C1 segment of cervical spinal cord (tissue), 14 donors: ENCODE measurements at places on chromosomes 6 and 20.

DNA sequence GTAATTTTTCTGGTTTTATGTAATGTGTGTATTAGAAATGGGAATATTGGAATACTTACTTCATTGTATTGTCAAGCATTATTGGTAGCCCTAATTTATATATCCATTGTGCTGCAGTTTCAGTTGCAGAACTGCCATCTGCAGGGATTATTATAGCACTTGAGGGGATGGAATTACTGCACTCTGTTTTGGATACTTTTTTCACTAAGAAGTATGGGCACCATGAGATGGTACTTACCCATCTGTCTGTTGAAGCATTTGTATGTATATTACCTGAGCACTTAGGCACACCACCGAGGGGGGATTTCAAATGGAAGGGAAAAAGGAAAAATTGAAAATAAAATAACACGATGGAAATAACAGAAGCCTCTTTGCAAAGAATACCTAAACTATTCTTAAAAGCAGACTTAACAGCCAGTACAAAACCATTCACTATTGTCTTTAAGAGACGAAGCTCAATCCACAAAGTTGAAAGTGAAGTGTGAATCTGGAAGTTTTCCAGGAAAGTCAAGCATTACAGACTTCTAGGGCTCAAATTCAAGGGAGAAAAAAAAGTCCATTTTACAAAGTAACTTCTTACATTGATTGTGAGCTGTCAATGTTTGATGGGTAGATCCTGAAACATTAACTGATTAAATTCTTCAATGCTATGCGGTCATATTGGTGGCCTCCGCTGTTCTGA, 318.7 kb downstream of the SOX4 start:
- DNase-seq = no peak

GRCh38 chr6:42961020-42961470, 491 bp downstream of the GNMT start:
- DNase-seq = no peak

DNA sequence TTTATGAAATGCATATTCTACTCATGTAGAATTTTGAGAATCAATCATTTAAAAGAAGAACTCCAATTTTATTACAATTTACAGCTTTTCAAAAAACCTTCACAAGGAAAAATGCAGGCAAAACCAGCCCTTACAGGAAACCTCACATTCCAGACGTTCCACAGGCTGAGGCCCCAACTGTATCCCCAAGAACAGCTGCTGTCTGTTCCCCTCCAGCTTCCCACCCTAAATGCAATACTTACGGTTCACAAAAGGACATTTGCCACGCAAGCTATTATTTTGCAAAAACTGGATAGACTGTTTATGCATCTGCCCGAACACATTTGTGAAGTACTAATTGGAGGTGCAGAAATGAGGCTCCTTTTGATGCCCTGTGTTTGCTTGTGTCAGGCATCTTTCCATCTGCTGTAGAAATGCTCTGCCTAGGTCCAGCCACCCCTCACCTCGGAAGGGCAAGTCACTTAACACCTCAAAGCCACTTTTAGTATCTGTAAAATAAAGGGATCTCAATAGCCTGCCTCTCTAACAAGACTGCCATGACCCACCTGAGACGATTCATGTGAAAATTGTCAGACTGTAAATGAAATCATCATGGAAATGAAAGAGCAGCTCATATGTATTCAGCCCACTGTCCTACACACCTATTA, 26.5 kb downstream of the PDE10A start:
- no peak for DNase-seq

GRCh38 chr6:42104804-42105125, 37.7 kb downstream of the C6orf132 start:
- no peak for DNase-seq

DNA sequence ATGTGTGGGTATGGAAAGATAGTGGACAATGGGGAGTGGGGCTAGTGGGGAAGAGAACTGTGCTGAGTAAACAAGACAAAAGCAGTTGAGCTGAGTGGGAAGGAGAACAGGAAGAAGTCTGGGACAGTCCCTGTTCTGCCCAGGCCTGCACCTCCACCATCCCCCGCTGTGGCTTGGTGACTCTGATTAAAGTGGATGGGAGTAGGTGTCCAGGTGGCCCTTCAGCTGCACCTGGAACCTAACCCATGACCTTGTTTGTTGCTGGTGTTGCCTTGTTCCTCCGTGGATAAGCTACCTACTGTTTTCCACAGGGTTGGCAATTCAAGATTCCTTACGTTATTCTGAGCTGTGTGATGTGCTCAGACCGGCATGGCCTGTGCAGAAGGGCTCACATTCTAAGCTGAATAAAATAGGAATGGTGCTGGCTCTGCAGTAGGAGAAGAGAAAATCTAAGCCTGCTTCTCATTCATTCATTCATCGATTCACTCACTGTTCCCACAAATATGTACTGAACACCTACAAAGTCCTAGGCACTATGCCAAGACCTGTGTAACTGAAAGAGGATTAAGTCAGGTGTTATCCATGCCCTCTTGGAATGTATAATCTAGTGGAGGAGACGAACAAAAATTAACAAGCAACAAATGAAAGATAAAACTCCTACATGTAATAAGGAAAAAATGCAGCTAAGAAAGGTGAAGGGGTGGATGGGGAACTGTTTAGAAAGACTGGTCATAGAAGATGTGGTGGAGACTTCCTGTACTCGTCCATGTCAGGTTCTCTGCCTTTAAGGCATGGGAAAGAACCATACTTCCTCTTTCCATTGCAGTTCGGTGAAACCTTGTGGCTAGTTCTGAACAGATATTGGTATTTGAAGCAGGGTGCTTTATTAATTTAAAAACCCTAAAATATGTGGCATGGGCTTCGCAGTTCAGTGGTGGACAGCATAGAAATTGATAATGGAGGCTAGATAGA, 10.1 kb upstream of the CALHM6 start:
- no peak for DNase-seq

DNA sequence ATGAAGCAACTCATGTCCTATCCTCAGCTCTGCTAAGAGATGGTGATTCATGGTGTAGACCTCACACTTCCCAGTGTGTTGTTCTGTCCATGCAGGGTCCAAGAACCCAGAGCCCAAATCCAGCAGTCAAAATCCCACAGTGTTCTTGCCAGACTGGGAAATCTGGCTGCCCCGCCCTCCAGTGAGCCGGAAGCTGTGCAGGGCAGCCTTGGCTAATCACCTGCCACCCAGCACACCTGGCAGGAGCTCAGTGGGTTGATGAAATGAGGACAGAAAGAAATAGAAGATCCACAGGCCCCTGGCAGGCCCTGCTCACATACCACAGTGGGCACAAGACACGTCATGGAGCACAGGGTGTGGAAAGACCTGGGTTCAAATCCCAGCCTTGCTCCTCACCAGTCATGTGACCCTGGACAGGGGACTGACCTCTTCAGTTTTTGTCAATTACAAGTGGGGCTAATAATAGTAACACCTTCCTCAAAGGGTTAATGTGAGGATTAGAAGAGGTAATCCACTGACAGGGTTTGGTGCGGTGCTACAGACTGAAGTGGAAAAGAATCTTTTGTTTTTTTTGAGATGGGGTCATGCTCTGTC, 13.6 kb upstream of the GUCA1A start:
- DNase-seq = no peak

- DNase-seq = no peak
Measured at GRCh38 chr6:161009991-161010390, 18.4 kb downstream of the MAP3K4 start.

- DNase-seq = no peak
Measured at GRCh38 chr6:35165630-35166071, 24.5 kb upstream of the TCP11 start.

DNA sequence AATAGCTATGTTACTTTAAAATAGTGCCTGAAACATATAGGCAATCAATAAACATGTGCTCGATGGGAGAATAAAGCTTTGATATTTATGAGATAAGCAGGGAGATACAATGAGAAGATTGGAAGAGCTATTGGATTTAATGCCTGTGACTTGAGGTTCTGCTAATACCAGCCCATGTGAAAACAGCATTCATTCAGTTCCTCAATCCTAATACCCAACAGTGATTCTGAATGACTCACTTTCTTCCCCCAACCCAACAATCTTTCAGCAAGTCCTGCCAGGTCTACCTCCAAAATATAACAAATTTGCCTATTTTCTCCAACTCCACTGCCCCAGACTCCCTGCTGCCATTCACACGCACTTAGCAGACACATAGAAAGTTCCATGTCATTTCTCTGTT, 26.6 kb upstream of the KLHL31 start:
- no peak for DNase-seq

DNA sequence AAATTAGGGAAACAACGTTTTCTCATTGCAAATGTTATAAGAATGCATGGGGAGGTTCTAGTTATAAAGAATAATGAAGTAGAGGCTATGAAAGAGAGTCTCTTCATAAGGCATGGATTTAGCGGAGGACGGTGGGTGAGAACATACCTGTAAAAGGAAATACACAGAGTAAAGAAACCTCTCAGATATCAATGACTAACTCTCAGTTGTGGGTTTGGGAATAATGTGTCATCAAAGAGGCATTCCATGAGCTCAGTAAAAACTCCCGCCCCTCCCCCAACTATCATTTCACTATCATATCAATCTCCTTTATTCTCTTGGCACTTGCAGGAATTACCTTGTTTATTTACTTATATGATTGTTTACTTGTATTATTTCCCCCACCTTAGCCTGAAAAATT, 695.4 kb downstream of the PTPRT start:
- DNase-seq = no peak

DNA sequence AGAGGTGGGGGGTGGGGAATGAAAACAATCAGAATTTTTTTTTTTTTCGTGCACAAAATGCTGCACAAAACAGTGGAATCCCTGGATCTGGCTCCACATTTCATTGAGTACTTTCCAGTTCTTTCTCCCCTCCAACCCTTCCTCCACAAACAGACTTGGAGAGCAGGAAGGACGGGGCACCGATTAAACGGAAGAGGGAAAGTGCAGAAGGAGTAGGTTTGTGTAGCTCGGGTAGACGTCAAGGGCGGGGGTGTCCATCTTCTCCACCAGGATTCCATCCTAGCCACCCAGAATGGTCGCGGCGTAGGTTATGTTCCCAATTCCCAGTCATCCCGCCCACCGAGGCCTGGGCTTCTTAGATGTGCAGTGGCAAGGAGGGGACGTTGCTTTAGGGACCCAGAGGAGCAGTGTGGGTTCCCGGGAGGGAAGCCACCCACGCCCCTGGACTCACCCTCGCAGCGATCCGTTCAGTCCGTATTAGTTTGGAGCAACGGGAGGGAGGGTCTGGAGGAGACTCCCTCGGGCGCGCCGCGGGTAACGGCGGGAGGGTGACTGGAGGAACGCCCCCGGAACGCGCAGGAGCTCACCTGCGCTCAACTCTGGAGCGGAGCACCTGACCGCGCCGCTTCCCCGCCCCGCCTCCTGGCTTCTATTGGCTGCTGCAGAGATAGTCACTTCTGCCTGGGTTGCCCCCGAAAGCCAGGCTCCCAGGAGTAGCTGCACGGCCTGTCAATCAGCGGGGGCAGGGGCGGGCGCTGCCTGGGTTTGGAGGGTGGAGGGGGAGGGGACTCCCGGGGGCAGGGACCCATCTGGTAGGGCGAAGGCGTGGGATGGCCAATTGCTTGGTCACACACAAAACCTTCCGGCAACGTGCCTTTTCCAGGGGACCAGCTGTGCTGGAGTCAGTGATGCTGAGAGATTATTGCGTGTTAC, at the start of gene ENPP5:
Gene ENPP5, minus strand, starts transcription at position 624 of the 933 bp plus-strand sequence. CDS start 2,718 bp downstream, outside the sequence.
- peak; percentile 26 for DNase-seq

DNA sequence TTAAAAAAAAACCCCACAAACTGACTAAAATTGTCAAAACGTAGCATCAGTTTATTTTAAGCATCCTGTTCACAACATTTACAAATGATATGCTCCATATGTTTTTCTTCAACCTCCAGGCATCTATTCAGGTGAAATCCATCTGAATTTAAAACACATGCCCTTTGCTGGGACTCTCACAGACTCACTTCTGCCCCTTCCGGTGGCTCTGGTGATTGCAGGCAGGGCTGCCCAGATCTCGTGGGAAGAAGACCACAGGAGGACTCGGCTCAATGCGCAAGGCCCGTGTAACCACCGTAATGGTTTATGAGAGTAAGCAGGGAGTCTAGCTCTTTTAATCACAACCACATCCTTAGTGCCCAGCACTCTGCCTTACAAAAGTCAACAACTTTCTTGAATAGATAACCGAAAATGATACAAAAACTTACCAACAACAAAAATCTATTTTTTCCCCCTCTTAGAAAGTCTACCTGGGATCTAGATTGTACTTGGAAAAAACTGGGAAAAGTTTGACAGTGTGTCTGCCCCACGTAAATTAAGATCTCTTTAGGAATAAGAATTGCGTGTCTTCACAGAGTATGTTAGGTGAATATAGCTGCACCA, 139.1 kb downstream of the KIF16B start:
- no peak for DNase-seq

DNA sequence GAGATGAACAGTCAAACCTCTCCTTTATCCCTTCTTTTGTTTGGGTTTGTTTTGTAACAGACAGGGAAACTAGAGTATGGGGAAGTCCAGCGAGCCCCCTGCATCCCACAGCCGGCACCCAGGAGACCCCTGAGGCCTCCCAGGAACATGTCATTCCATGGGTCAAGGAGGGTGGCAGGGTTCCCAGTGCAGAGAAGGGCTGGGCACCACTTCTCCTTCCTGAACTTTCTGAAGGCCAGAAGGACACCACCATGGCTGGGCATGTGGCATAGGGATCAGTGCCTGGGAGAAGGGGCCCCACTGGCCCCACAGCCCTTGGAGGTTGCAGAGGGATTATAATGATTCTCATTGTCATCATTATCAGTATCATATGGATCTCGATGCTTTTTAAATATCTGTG, 13.9 kb upstream of the CST7 start:
- DNase-seq = no peak

DNA sequence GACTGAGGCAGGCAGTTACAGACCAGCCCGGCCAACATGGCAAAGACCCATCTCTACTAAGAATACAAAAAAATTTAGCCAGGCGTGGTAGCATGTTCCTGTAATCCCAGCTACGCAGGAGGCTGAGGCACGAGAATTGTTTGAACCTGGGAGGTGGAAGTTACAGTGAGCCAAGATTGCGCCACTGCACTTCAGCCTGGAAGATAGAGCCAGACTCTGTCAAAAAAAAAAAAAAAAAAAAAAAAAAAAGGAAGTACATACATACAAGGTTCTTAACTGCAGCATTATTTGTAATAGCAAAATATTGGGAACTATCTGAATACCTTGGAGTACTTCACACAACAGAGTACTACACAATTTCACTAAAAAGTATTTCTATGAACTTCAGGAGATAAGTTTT, 183.5 kb upstream of the OLIG3 start:
- no peak for DNase-seq

GRCh38 chr6:65979120-65979519, 272.1 kb upstream of the EYS start:
- no peak for DNase-seq
